Dorsolateral prefrontal cortex (tissue), 122 donors: ENCODE measurements at places on chromosomes 7 and 10. TPM values are rescaled to one million over a fixed set of nuclear protein-coding genes. Genes with fewer than 3 reads are reported as not detected.

The ADAM8 gene
- 6.2 TPM for total RNA-seq

The GHITM gene
- total RNA-seq = 241 TPM

The AEBP1 gene
- total RNA-seq = 27.9 TPM

The LLCFC1 gene
- total RNA-seq = not detected

The EN2 gene
- total RNA-seq = not detected
